Muscle of back (tissue), 13 donors: ENCODE measurements at places on chromosomes 12 and 14.

- DNase-seq, result no peak
These were observed 9.2 kb upstream of the MYL6B start for GRCh38 chr12:56143217-56143616.

DNA sequence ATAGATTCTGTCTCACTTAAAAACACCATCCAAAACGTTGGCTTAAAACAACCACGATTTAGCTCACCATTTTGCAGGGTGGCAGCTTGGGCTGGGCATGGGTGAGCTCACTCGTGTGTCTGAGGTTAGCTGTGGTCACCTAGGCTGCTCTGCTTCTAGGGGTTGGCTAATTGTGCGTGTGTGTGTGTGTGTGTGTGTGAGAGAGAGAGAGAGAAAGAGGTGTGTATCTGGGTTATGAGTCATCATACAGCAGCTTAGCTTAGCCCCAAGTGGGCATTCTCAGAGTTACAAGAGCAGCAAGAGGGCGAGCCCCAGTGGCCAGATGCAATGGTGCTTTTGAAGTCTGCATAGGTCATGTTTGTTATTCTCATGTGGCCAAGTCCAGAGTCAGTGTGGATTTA lies 6.0 kb downstream of the FBXW8 start:
- DNase-seq, result no peak

GRCh38 chr12:68579254-68579653 lies 31.4 kb upstream of the RAP1B start:
- no peak for DNase-seq

DNA sequence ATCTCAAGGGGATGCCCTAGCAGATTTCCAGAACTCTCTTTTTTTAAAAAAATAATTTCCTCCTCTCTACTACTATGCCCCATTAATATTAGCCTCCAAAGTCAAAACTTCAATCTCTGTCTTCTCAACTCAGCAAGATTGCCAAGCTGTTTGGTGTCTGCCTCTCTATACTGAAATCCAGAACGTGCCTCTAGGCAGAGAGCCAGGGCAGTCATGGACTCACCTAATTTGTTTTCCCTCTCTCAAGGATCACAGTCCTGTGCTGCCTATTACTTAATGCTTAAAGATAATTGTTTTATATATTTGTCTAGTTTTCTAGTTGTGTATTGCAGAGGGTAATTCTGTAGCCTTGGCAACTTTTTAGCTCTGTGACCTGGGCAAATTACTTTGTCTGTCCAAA lies 74.7 kb downstream of the E2F7 start:
- no peak for DNase-seq

- no peak for DNase-seq
These were observed 48.2 kb downstream of the MOK start for GRCh38 chr14:102256716-102257115.

DNA sequence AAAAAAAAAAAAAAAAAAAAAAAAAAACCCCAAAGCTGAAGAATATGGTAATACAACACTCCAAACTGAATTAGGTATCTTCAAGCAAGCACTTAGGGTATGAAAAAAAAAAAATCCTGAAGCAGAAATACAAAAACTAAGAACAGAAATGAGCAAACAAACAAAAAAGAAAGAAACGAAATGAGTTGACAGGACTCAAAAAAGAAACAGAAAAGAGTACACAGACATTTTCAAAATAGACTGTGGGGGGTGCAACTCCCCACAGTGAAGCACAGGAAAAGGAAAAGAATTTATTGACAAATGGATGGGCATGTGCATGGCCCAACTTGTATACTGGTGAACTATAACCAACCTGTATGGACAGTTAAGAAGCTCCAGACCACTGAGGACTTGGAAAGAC lies 24.6 kb downstream of the RPS6KA5 start:
- no peak for DNase-seq

- no peak for DNase-seq
These were observed 1108.6 kb downstream of the LRFN5 start for GRCh38 chr14:42715316-42715715.
